HepG2 (cell line): ENCODE measurements at places on chromosomes 5 and 9.

DNA sequence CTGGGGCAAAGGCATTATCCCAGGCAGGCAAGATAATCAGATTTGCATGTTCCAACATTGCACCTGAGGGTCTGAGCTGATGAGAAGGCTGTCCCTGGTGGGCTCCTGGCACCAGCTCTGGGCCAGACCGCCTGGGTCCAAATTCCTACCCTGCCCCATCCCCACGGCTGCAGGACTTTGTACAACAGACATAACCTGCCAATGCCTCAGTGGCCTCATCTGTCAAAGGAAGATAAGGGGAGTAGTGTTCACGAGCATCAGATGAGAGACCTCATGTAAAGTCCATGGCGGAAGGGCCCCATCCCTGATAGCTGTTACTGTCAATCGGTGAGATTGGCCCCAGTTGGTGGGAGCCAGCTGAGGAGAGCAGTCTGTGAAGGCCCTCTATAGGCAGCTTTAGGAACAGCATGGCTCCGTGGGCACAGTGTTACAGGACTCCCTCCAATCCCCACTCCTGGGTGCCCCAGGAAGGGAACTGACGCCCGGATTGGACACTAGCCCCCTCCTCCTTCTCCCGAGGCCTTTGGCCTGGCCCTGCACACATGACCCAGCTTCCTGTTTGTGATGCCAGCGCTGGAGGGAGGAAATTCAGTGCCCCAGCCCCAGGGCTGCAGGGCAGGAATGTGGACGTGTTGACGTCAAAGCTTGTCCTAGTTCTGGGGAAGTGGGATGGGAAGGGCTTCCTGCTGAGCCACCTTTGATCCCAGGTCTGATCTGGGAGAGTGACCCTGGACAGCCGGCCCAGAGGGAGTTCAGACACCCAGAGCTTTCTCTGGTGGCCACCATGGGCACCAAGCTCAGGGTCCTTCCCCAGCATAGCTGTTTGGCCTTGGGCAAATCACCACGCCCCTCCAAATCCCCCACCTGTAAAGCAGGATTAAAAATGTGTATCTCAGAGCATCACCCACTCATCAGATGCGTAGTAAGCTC lies 56.2 kb downstream of the DUSP1 start:
- peak; percentile 91 for DNase-seq

DNA sequence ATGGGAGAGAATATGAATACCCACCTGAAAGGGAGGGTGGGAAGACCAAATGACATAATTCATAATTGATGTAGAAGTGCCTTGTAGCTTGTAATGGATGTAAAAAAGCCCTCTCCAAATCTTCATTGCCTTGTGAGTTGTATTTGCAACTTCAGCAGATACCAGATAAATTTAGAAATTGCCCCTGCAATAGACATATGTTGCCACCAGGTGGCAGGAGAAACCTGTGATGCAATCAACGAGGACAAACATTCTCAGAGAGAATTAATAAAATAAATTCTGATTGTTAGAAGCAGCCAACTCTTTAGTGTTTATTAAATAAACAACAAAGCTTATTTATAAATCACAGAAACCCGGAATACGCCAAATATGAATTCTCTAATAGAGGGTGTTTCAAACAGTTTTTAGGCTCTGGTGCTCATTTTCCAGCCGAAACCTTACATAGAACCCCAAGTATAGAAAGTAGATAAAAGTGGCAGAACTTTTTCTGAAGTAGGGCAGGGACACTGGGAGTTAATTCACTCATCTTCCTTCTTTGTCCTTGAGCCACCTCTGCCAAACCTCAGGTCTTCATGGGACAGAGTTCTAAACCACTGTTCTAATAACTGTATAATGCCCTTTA lies 147.8 kb downstream of the TMEM38B start:
- peak; percentile 16 for DNase-seq

DNA sequence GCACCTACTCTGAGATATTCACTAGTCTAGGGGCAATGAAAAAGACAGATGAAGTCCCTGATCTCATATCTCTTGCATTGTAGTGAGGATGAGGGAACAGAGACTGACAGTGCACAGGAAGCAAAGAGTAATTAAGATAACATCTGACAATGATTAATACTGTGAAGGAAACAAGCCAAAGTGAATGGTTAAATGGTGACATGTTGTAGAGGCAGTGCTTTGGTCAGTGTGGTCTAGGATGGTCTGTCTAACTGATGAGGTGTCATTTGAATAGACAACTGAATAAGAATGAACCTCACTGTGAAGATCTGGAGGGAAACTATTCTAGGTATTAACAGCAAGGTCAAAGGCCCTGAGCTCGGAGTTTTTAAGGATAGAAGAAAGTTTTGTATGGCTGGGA lies 333.3 kb upstream of the GRIA1 start:
- no peak for DNase-seq

GRCh38 chr5:95970359-95970704 lies 8.7 kb upstream of the ELL2 start:
- no peak for DNase-seq

DNA sequence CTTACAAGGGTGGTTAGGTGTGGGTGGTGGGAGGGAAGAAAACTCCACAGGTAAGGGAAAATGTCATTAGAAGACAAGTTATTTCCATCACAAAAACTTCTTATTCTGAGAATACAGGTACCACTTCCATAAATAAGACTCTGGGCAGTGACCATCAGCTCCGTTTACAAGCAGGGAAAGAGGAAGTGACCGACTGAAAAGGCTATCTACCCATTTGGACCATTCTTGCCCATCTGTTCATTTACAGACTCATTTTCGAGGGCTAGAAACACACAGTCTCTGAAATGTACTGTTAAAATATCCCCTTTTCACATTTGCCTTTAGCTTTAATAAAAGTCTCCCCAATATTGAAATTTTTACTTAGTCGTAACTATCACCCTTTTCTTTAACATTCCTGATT lies 79.5 kb downstream of the TTC39B start:
- no peak for DNase-seq

GRCh38 chr9:93645921-93646639 lies 69.7 kb downstream of the PHF2 start:
- DNase-seq, result no peak

DNA sequence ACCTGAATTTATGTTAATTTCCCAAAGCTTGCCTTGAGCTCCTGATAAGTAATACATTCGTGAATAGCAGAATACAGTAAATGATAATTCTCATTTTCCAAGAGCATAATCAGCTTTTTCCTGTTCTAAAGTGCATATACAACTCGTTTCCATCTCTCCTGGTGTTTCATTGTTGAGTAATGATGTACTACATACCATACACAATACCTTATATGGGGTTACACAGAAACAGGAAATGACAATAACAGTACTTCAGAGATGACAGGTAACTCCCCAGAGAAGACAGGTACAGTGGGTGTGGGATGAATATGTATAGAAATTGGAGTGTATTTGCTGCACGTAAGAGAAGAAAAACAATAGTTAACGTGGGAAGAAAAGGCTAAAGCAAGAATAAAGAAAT lies 287.1 kb downstream of the TENT4A start:
- no peak for DNase-seq

- DNase-seq, result no peak
Observed at GRCh38 chr9:92612816-92613215, 57.1 kb downstream of the IPPK start.

GRCh38 chr9:130337784-130338380 lies 72.3 kb downstream of the HMCN2 start:
- DNase-seq, result no peak

DNA sequence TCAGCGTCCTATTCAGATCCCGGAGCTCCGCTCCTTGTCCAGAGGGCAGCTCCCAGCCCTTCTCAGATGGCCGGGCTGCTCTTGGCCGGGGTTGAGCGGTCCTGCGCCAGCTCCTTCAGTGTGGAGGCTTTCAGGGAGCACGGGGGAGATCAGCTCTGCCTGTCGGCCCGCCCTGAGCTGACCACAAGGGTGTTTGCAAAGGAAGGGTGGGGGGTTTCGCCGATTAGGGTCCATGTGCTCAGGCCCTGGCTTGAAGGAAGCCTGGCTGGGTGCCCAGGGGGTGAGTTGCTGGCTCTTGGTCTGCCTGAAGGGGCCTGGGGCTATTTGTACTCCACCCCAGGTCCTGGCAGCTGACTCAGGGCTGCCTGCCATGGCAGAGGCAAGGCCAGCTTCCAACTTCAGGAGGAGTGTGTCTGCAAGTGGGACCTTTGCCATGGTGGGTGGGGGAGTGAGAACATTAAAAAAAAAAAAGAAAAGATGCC lies 250.1 kb upstream of the KLF4 start:
- no peak for DNase-seq

- DNase-seq, result no peak
Observed at GRCh38 chr5:162785673-162786072, 651.7 kb upstream of the CCNG1 start.

GRCh38 chr9:3903273-3903672 lies 377.5 kb upstream of the RFX3 start:
- DNase-seq, result peak; percentile 89

GRCh38 chr5:113054899-113055298 lies 78.3 kb downstream of the DCP2 start:
- DNase-seq, result no peak

- DNase-seq, result no peak
Observed at GRCh38 chr9:136152931-136153330, 34.3 kb upstream of the TMEM250 start.

GRCh38 chr5:163439092-163439425 lies 1.7 kb downstream of the CCNG1 start:
- no peak for DNase-seq

DNA sequence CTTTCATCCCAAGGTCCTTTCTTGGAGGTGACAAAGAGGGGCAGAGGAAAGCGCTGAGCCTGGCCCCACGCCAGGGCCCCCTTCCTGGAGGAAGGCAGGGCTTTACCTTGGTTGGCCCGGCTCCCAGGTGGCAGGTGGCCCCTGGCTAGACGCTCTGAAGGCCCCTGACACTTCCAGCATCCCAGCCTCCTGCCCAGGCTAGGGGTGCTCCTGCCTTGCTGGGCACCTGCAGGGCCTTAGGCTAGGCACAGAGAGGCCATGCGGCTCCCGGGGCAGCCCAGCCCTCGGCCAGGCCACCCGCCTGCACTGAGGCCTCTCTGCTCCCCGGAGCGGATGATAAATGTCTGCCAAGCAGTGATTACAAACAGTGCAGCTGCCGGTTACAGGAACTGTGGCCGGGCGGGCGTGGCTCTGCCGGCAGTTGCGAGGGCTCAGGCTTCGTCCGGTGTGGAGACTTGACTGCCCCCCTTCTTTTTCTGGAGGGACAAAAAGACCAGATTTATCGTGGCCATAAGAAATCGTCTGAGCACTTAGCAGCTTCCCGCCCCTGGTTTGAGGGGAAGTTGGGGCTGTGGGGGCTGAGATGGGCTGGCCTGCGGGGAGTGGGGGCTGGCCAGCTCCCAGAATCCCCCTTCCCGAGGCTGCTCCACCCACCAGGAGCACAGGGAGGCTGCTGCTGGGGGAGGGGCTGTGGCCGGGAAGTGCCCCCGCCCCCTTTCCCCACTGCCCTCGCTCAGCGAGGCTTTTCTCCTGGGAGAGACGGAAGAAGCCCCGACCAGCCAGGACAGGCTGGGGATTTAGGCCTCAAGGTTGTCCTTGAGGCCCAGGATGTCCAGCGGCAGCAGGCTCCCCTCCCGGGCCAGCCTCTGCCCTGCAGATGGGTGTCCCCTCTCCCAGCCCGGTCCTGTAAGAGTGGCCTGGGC lies 31.6 kb upstream of the UBAC1 start:
- peak; percentile 81 for DNase-seq

DNA sequence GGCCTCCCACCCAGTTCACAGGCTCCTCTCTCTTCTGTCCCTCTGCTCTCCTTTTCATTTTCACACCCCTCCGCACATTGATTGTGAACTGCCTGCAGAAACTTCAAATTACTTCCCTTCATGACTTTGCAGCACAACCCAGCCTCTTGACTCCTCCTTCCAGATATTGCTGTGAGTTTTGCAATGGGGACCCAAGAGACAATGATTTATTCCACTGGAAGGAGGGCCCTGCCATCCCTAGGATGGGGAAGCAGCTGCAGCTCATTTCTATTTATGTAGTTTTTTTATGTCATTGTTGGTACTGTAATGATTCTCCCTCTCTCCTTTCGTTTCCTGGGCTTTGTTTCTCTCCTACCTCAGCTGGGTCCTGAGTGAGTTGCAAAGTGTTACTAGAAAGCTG lies 364.9 kb downstream of the ICE1 start:
- DNase-seq, result no peak
